Activated CD4-positive, alpha-beta T cell treated with anti-CD3 and anti-CD28 coated beads, Interleukin-2, amount 10 ng/mL, durations not matched to agents 7 days and 5 days (primary cell): ENCODE measurements at places on chromosomes 6 and 20. TPM values are rescaled to one million over a fixed set of nuclear protein-coding genes. Genes with fewer than 3 reads are reported as not detected.

The VWA7 gene
- 5.2 TPM for total RNA-seq

The TMC2 gene
- total RNA-seq: not detected

DNA sequence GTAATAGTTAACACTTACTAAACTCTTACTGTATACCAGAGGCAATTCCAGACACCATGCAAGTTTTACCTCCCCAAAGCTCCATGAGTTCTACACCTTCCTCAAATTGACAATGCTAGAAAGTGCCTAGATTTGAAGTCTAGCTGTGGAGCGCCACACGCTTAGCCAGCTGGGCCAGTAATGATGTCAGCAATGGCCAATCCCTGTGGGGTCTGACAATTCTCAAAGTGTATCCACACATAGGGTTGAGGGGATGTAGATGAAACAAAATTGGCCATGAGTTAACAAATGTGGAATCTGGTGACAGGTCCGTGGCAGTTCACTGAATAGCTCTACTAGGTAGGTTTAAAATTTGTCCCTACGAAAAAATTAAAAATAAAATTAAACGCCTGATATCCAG lies 1.3 kb downstream of the ZNF343 start:
- H3K27me3 ChIP-seq: peaks cover 16% of the 10 kb centered on the region
- H3K27ac ChIP-seq: peak overlapping the region; percentile 99
- peaks cover 25% of the 10 kb centered on the region for H3K4me1 ChIP-seq
- no peaks in the 10 kb centered on the region for H3K36me3 ChIP-seq
- H3K4me3 ChIP-seq: peak overlapping the region; percentile 99

- no peak overlapping the region for H3K4me3 ChIP-seq
- peaks cover 44% of the 10 kb centered on the region for H3K4me1 ChIP-seq
- DNase-seq: no peak
- H3K27me3 ChIP-seq: no peaks in the 10 kb centered on the region
Observed at GRCh38 chr20:4169360-4170190, 154.2 kb upstream of the RNF24 start.

GRCh38 chr6:84462698-84463097 lies 235.3 kb upstream of the CEP162 start:
- no peaks in the 10 kb centered on the region for H3K27me3 ChIP-seq
- no peak for DNase-seq
- no peaks in the 10 kb centered on the region for H3K36me3 ChIP-seq
- no peak overlapping the region for H3K4me3 ChIP-seq
- H3K27ac ChIP-seq: no peak overlapping the region
- no peaks in the 10 kb centered on the region for H3K4me1 ChIP-seq
